ENCODE measurements at places on chromosomes 4 and X.

GRCh38 chr4:15551740-15552446 lies 82.2 kb downstream of the CC2D2A start:
- DNase-seq = no peak

DNA sequence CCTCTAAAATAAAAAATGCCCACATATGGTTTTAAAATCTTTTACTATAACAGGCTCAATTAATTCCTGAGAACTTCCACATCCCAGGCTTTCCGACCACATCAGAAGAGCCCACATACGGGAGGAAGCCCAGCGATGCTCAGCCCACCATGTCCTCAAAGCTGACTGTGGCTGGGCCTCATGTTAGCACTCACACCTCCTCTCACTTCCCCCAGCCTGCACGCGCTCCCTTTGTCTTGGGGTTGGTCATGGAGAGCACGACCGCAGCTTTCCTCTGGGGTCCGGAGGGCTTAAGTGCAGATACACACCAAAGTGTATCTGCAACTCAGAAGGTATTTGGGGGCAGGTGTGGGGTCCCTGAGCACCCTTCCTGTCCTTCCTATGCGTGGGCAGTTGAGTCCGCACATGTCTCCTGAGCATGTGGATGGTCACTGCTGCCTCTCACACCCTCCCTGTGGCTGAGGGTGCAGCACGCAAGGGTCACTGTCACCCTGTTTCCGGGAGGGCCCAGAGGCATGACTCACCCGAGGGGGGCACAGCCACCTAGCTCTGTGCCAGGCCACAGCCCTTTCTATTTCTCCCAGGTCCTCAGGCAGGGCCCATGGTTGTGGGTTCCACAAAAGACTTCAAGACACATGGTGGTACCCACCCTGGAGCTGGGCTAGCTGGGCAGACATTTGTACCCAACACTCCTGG lies 21.2 kb downstream of the WDR1 start:
- no peak for DNase-seq

DNA sequence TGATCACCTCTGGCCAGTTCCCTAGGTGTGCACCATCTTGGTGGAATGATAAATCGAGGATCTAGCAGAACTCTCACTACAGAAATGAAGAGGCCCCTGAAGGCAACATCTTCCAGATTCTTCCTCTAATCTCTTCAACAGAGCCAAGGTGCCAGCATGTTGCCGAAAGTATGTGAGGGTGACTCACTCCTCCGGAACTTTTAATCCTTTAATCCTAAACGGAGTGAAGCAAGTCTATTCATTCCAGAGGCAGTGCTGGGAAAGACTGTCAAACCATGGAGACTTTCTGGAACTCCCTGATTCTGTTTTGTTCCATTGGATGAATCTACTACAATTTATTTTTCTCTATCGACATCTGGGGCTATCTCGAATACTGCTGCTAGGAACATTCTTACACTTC lies 68.7 kb downstream of the SUPT20HL2 start:
- peak; percentile 40 for DNase-seq

DNA sequence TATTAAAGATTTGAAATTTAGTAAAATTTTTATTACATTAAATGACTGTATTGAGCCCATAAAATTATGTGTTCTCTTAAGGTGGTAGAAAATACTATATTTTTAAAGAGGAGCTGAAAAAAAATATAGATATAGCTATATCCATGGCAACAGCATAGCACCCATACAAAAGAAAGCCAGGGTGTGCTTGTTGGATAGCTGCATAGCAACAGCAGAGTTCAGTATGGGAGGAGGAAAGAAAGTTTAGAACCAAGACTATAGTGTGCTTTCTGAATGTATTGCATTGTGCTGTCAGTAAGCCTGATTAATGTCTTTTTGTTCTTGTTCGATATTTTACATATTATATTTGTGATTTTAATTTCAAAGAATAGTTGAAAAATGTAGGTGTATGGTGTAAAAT lies 78.4 kb downstream of the GRID2 start:
- no peak for DNase-seq

DNA sequence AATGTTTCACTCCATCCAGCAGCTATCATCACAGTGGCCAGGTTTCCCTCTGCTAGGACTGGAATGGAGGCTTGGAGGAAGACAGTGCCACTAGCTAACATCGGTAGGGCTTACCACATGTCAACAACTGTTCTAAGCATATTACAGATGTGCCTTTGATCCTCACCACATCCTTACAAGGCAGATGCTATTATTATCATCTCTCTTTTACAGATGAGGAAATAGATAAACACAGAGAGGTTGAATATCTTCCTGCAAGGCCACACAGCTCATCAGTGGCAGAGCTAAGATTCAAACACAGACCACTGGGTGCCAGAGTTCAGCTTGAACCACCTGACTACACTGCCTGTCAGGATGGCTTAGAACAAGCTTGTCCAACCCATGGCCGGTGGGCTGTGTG lies 47.4 kb downstream of the MAMLD1 start:
- no peak for DNase-seq

DNA sequence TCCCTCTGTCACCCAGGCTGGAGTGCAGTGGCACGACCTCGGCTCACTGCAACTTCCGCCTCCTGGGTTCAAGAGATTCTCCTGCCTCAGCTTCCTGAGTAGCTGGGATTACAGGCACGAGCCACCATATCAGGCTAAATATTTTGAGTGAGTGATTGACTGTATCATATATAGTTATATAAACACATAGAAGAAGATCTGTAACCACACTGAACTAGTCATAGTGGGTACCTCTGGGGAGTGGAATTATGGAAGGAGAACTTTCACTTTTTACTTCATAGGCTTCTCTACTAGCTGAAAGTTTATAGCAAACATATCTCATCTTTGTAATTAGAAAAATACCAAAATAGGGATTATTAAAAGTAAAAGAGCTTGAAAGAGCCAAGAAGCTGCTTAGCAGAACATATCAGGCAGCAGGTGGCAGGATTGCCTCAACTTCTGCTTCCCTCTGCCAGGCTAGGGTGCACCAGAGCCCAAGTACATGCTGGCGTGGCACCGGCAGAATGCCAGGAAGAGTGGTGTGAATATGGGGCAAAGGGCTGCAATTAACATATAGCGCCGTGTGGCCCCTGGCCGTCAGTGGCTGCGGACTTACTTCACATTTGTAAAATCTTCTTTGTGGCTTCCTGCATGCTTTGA lies 39.5 kb upstream of the CD40LG start:
- DNase-seq = no peak

DNA sequence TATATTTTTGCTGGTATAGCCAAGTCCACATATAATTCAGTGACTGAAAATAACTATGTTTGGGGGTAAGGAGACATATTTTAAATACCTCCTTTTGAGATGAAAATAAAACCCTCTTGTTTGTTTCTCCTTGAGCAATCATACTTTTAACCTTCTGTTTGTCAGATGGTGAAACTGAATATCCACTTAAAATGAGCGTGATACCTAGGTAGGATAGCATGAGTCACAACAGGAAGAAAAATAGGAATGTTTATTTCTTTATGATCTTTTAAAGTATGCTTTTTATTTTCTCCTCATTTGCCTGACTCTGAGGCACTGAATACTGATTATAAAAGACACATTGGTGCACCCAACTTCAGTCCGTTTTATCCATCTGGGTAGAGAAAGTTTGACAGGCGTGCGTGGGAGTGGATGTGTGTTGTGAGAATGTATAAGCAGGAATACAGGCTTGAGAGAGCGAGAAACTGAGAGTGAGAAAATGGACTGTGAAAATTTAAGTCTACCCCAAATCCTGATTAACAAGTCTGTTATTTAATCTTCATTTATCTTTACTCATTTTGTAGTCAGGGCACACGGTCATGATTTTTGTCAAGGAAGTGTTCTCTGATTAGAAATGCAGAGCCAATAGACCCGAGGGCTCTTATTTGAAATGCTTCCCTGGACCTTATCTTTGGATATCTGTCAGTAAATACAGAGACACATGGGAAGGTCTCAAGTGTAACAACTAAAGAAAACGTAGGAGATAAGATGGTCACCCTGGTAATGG lies 62.1 kb upstream of the ANTXR2 start:
- DNase-seq = no peak

DNA sequence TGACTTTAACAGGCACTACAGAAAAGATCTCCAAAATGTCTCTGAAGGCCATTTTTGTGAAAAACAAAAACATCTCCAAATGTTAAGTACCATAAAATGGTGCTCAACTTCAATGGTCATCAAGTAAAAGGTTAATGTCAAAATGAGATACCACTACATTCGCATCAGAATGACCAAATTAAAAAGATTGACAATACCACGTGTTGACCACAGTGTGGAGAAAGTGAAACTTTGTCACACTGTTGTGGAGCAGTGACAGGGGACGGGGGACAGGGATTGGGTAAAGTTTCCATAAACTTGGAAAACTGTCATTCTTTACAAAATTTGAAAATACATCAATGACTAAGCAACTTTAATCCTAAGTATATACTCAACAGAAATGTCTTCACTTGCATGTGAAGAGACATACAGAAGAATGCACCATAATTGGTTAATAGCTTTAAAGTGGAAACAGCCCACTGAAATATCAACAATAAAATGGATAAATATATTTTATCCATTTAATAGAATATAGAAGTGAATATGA lies 19.1 kb upstream of the CISD2 start:
- DNase-seq = no peak

DNA sequence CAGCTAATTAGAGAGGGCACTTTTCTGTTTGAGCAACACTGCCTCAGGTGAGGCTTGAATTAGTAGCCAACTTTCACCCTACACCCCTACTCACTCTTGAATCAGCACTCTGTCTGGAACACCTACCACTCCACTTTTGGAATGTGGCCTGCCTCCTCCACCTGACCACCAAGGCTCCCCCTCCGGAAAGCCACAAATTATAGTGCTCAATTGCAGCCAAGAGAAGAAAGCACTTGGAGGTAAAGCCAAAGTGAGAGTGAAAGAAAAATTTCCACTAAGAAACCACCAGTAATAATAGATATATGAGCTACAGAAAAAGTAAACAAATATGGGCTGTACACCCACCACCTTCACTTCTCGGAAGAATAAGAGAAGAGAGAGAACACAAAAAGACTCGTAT lies 41.1 kb downstream of the PPP3CA start:
- DNase-seq = no peak
